ENCODE measurements at places on chromosomes 6 and 20.

GRCh38 chr20:60240415-60240814 is 282.2 kb downstream of the CDH26 start:
- no peak for DNase-seq

- no peak for DNase-seq
Observed at GRCh38 chr6:71254323-71254722, 34.3 kb upstream of the OGFRL1 start.

DNA sequence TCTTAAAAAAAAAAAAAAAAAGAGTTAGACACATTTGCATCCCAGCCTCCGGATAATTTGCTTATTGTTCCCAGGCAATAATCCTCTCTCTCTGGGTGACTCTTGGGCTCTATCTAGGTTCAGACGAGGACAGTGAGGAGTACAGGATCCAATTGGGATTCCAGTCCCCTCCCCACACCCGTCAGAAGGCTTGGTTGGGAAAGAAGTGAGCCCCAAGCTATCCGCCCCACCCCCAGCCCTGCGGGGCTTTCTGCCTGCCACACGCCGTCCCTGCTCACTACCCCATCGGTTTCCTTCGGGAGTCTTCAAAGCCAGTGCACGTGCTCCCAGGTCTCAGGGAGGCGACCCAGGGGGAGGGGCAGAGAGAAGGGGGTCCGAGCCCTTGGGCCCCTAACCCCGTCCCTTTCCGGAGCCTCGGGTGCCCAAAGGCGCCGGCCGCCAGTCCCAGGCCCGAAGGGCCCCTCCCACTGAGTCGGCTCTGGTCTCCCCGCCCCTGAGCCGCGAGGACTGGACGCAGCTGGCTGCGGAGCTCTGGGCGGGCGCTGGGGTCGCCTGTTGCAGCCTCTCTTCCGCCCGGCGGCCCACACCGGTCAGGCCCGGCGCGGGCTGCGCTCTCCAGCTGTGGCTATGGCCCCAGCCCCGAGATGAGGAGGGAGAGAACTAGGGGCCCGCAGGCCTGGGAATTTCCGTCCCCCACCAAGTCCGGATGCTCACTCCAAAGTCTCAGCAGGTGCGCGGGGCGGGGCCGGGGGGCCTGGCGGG is 2.5 kb downstream of the MYMX start:
- DNase-seq: peak; percentile 57

GRCh38 chr20:25325997-25326396 is 64.6 kb downstream of the ABHD12 start:
- DNase-seq: no peak

DNA sequence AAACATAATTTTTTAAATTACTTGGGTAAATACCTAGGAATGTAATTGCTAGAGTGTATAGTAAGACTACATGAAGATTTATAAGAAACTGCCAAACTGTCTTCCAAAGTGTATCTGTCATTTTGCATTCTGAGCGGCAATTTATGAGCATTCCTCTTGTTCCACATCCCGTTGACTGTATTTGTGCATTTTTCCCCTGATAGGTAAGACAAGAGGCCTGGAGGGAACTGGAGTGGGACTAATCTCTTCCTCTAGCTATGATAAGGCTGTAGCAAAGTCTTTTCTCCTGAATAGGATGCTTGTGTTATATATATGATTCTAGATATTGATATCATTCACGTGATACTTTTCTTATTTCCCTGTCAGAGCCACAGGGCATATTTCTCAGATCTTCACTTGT is 1557.5 kb downstream of the GRIK2 start:
- DNase-seq: no peak

DNA sequence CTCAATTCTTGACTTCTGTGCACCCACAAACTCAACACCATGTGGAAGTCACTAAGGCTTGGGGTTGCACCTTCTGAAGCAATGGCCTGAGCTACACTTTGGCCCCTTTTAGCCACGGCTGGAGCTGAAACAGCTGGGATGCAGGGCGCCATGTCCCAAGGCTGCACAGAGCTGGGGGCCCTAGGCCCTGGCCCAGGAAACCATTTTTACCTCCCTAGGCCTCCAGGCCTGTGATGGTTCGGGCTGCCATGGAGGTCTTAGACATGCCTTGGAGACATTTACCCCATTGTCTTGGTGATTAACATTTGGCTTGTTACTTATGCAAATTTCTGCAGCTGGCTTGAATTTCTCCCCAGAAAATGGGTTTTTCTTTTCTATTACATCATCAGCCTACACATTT is 86.9 kb downstream of the MTFR2 start:
- no peak for DNase-seq

- no peak for DNase-seq
Observed at GRCh38 chr20:58233393-58233792, 4.9 kb upstream of the ANKRD60 start.

- no peak for DNase-seq
Observed at GRCh38 chr6:85640821-85641220, 1.9 kb downstream of the SYNCRIP start.

DNA sequence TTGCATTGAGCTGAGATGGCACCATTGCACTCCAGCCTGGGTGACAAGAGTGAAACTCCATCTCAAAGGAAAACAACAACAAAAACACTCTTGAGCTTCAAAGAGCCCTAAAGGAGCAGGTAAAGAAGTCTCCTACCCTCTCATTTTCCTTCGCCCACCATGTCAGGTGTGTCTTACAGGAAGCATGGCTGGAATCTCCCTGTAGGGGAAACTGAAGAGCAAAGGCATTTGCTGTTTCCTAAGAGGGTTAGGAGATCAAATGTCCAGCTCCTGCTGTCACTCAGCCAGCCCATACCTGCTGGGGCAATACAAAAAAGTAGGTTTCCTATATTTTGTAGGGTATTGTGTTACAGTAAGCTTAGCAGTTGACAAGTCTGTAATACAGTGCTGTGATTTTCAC is 43.3 kb downstream of the SPATA2 start:
- DNase-seq: no peak

DNA sequence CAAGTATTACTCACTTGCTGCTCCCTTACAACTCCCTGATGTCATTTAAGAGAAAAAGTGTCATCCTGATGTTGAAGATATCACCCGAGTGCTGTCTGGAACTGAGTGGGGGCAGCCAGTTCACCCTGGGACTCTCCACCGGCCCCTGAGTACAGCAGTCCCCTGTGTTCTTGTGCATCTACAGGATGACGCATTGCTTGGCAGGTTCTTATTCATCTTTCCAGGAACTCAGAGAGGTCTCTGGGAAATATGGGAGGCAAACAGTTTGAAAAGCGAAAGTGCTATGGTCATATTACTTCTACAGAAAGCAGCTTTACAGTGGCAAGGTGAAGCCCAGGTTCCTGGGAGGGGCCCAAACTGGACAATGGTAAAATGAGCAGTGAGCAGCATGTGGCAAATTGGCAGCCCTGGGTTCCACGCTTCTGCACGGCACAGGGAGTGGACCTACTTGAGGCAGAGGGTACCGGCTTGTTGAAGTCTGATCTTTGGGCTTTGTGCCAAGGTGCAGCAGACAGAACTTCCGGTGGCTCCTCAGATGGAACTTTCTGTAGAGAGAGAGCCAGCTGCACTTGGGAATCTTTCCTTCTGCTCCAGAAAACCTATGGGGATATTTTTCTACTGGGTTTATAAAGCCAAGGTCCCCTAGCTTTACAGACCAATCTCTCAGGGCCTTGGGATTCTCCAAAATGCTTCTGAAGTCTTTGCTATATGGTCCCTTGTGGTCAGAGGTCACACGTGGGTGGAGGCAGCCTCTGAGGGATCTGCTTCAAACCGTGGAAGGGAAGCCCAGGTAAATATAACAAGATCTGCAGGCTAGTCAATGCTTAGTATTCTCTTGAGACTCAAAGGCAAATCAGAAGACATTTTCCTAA is 128.3 kb downstream of the MAP3K7 start:
- no peak for DNase-seq

DNA sequence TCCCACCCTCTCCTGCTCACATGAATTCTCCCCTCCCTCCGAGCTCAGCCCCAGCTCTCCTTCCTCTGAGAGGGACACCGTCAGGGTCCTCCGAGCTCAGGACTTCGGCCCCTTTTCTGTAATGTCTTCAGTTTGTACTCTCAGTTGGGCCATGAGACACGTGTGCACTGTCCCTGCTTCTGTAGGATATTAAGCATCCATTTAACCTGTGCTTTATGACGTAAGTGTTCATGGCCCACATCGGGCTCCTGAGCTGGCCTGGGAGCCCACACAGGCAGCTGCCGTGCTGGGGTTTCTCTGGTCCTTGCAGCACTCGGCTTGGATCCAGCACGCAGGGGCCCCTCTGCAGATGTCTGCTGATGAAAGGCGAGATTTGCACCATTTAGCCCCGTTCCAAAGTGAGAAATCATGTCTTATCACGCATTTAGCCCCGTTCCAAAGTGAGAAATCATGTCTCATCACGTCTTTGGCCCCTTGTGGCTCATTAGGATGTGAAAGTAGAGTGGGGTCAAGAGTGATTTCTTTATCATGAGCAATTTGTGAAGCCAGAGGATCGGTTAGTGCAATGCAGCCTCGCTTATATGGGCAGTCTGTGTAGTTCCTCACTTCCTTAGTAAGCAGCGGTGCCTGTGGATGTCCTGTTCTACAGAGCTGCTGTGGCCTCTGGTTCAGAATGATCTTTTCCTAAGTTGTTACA is 25.3 kb downstream of the DUSP22 start:
- DNase-seq: no peak

- DNase-seq: no peak
Observed at GRCh38 chr6:32112431-32112980, 3.4 kb upstream of the TNXB start.

GRCh38 chr6:130794010-130794697 is 33.1 kb upstream of the SMLR1 start:
- no peak for DNase-seq

- no peak for DNase-seq
Observed at GRCh38 chr6:139996253-139996834, 621.9 kb upstream of the CITED2 start.

DNA sequence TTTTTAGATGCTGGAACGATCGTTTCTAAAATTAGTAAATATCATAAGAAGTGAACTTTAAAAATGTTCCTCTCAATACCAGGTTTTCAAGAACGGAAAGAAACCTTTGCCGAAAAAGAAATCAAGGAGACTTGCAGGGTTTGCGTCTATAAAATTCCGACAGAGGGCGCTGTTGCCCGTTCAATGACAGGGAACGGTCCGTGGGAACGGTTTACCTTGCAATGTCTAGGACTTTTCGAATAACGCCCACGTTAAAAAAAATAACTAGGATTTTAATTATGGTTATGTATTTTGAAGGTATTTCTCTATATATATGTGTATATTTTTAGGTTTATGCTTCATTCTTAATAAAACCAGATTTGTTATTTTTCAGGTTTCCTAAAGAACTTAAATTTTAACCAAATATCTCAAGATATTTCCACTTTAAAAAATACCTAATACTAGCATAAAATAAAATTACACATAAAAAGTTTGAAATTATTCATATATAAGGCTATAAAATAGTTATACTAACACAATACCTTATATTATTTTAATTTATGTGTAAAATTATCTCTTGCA is 2.5 kb upstream of the TFAP2B start:
- DNase-seq: no peak

DNA sequence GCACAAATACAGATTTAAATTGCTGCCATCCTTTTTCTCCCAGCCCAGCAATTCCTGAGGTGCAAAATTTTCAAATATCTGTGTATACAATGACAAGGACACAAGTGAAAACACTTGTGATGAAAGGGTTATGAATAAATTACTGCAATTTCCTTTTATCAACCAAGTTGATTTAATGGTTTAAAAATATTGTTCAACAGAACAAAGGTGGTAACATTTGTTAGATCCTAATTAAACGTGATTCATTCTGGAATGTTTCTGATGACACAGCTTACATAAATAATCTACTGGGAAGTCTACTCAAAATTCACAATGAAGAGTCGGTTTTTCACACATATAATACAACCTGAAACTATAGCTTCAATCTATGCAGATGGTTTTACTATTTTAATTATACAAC is 17.1 kb downstream of the B4GALT5 start:
- no peak for DNase-seq

GRCh38 chr6:46993846-46994245 is 48.3 kb downstream of the ADGRF1 start:
- no peak for DNase-seq

DNA sequence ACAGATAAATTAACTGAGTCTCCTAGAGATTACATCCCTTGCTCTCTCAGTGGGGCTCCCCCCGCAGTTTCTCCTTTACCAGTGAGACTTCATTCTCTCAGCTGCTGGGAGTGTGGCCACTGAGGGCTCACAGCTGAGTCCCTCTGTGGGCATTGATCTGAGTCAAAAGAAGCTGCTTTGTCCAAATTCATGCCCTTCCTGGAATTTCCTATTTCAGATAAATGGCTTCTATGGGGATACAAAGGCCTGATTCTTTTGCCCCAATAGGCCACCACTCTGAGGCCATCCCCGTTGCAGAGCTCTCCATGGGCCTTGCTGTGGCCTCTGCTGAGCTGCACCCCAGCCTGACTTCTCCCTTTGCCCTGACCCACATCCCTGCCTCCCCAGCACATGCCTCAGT is 10.0 kb downstream of the CST5 start:
- no peak for DNase-seq

DNA sequence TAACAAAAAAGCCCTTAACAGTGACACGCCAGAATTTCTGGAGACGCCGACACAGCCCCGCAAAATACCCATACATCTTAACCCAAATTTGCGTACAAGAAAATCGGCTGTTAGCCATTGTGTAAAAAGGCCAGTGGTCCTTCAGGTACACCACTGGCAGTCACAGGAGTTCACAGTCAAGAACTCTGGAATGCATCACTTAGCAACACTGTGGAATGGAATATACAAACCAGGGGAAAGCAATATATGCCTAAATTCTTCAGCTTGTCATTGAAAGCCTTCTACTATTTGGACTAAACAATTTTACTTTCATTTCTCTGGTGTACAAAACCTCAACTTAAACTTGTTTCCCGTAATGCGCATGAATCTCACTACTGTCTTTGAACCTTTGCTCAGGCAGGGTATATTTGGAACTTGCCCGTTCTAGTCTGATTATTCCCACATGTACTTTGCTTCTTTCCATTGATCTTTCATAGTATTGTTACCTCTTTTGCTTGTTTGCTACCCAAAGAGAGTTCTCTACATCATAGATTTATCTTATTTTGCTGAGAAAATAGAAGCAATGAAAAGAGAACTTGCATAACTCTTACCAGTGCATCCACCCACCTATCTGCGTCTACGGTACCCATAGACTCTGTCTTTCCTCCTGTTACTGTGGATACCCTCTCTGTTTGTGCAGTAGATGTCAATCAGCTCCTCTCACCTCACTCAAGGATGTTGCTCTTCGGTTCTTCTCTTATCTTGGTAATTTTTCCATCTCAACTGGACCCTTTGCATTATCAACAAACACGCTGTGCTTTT is at the start of gene ARMH2:
ARMH2 (minus strand) TSS at position 178 of the 801 bp plus-strand sequence; CDS start at position 118, 60 bp downstream.
- no peak for DNase-seq
